Heart left ventricle (tissue), 16 donors: ENCODE measurements at places on chromosomes 7 and 10. TPM values are rescaled to one million over a fixed set of nuclear protein-coding genes. Genes with fewer than 3 reads are reported as not detected.

Gene LRRC18
- not detected for total RNA-seq

Gene FAM20C
- total RNA-seq = 52.0 TPM

Gene SPDYE2
- not detected for total RNA-seq

Gene VENTX
- 0.62 TPM for total RNA-seq

Gene CELF2
- total RNA-seq = 61.5 TPM

Gene FRMPD2
- total RNA-seq = not detected

Gene FAM221A
- total RNA-seq = 3.1 TPM

Gene KIN
- 5.6 TPM for total RNA-seq

Gene A1CF
- not detected for total RNA-seq

Gene LBX1
- total RNA-seq = 0.08 TPM

Gene ADGRA1
- not detected for total RNA-seq

Gene CNNM1
- 0.04 TPM for total RNA-seq

Gene TAS2R41
- not detected for total RNA-seq

Gene NKX1-2
- not detected for total RNA-seq

Gene COPG2
- total RNA-seq = 19.5 TPM

Gene AGMO
- 0.63 TPM for total RNA-seq

Gene PLXNA4
- total RNA-seq = 10.9 TPM

Gene TFR2
- 0.43 TPM for total RNA-seq

Gene CC2D2B
- total RNA-seq = 0.57 TPM

Gene CCDC186
- total RNA-seq = 18.8 TPM

Gene CYP2C18
- not detected for total RNA-seq

Gene ARHGAP12
- 24.7 TPM for total RNA-seq

Gene CYP2C19
- not detected for total RNA-seq

Gene ANAPC16
- total RNA-seq = 217 TPM

Gene RELN
- 1.3 TPM for total RNA-seq

Gene SFTPA1
- not detected for total RNA-seq

Gene CREB5
- 7.6 TPM for total RNA-seq

Gene GHRHR
- total RNA-seq = not detected

Gene CPA5
- not detected for total RNA-seq

Gene TRIL
- total RNA-seq = 3.2 TPM

Gene C10orf62
- total RNA-seq = 0.24 TPM

Gene GRB10
- 37.0 TPM for total RNA-seq

Gene LRRC61
- total RNA-seq = 9.4 TPM

Gene ASIC3
- 8.2 TPM for total RNA-seq

Gene IDI2
- total RNA-seq = 0.28 TPM

Gene TRIM73
- 0.67 TPM for total RNA-seq

Gene TBXAS1
- 5.7 TPM for total RNA-seq

Gene RNLS
- 15.1 TPM for total RNA-seq

Gene SEMA3C
- total RNA-seq = 67.6 TPM

Gene AKR1D1
- not detected for total RNA-seq

Gene TAS2R5
- 0.45 TPM for total RNA-seq

Gene GSTO1
- 208 TPM for total RNA-seq

Gene EN2
- total RNA-seq = not detected

Gene ZPBP
- total RNA-seq = not detected

Gene NUTM2E
- total RNA-seq = not detected

Gene FZD1
- 17.9 TPM for total RNA-seq

Gene HMX3
- not detected for total RNA-seq

Gene BAIAP2L1
- total RNA-seq = 2.3 TPM

Gene ZEB1
- 88.9 TPM for total RNA-seq
